ENCODE measurements at places on chromosomes 7 and 10.

DNA sequence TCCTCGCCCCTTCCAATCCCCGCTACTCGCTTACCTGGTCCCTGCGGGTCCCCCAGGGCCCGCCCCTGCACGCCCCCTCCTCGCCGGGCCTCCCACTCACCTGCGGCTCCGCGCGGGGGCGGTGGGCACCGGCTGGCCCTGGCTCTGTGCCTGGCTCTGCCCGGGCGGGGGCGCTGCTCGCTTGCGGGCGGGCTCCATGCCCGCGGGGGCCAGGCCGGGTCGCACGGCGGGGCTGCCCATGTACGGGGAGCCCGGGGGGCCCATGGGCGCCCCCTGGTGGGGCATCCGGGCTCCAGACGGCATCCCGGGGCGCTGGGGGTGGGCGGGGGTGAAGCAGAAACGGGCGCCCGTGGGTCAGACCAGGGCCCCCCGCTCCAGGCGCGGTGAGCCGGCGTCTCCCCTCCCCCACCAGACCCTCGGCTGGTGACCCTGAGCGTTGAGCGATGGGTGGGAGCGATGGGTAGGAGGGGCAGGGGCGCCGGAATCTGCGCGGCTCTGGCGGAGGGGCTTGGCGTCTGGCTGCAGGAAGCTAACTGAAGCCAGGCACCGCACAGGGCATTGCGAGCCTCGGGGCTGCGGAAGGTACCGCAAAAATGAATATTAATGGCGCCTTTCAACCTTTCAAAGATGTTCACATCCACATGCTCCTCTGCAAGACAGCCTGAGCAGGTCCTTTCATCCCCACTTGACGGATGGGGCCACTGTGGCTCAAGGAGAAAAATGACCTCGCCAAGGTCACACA, 3.0 kb downstream of the SMARCD3 start:
- DNase-seq: peak; percentile 81

GRCh38 chr7:134045716-134046115, 81.4 kb upstream of the LRGUK start:
- DNase-seq: peak; percentile 74

DNA sequence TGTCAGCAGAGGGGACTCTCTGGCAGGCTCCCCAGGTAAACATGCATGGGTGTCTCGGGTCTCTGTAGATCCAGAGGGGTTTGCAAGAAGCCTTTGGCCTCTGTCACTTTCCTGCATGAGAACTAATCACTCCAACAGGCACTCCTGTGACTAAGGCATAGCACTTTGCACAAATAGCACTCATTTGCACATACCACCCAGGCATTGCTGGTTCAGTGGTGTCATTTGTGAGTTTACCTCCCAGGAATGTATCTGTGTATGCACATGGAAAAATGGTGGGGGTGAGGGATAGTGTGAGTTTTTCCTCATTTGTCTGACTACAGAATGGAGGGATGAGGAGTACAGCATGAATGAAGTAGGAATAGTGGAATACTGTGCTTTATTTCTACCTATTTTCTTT, 39.5 kb downstream of the CNNM1 start:
- no peak for DNase-seq

- DNase-seq: no peak
These were observed 53.9 kb upstream of the EFCAB10 start for GRCh38 chr7:105635197-105635596.
